ENCODE measurements at places on chromosomes 4 and X.

DNA sequence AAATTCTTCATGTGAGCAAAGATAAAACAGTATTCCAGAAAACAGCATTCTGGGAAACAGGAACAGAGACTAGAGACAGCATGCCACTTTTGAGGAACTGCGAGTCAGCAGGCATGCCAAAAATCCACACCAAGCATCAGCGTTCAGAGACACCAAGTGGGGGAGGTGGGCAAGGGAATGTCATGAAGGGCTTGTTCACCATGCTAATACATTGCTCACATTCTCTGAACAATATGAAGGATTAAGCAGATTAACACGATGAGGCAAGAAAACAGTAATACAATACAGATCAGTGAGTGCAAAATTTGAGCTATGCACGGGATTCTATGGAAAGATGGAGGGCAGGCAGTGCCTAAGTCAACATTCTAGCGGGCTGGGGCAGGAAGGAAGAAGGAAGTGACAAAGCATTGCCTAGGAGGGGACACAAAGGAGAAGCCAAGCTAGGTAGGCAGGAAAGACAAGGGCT lies 278.3 kb downstream of the FBXW7 start:
- DNase-seq: no peak

DNA sequence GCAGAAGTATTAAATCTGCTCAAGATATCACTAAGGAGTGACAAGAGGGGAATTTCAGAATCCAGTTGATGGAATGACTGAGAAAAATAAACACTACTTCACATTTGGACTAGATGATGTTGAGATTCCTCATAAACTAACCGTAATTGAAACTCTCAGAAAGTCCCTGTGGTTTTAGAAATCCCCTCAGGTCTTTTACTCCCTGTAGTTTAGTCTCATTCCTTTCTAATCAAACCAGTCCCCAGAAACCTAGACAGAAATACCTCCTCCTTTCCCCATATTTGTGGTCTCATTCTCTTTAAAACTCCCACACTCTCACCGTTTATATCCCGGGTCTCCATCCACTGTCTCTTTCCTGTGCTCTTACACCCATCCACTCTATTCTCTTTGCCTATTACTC lies 15.0 kb upstream of the TLR1 start:
- no peak for DNase-seq

GRCh38 chrX:50206753-50207152 lies 2.2 kb downstream of the CCNB3 start:
- DNase-seq: no peak

DNA sequence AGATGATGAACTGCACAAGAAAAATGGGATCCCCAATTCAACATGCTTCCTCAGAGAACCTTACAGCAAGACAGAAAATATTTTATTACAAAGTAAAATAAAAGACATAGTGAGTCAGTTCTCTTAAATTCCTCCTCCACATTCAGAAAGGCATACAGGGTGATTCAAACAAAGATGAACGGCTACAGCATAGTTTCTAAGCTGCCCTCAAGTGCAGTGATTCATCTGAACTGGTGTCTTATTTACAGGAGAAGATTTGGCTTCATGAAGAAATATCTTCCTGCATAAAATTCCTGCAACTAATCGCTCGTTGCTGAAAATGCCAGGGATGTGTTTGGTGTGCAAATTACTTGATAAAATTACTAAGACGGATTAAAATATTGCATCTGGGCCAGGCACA lies 103.6 kb downstream of the PRKX start:
- no peak for DNase-seq

DNA sequence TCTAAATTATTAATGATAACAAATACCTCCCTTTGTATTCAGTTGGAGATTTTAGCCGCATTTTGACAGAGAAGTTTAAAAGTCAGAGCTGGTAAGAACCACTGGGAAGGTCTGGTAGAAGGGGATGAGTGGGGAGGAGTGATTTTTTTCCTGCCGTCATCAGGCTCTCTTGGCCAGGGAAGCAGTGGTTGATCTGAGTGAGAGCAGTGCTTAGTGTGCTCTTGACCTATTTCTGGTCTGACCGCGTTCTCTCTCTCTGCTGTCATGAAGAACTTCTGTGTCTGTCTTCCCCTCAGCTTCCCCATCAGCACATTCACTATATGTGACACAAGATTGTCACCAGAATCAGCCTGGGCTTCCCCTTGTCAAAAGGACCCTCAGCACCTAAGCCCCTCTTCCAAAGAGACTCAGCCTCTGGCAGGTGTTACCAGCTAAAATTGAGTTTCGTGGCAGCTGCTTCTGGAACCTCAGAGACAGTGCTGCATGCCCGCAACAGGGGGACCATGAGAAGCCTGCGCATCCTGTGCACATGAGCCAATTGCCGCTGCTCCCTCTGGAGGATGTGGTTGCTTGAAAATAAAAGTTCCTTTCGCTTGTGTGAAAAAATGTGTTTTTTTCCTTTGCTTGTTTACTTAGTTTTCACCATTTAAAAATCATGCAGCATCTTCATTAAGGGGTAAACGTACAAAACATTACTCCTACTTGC lies 268.9 kb downstream of the C4orf33 start:
- DNase-seq: no peak

- no peak for DNase-seq
Measured at GRCh38 chr4:105586638-105587328, 34.4 kb downstream of the ARHGEF38 start.

GRCh38 chrX:154751203-154751668 lies 359 bp upstream of the GAB3 start:
- no peak for DNase-seq

DNA sequence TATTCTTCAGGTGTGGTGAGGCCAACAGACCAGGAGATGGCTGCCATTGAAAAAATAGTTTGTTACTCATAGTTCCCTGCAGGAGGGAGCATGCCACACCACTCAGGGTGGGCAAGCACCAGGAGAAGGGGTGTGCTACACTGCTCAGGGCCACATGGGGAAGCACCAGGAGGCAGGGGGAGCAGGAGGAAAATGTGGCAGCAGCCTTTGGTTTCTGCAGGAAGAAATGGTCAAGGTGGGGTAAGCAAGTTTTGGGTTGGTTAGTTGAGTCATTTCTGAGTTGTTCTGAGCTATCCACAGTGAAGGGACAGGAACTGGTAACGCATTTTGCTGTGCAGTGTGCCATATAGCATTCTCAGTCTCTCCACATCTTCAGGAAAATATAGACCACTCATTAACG lies 23.8 kb downstream of the FGFBP1 start:
- DNase-seq: no peak

- no peak for DNase-seq
Measured at GRCh38 chr4:80112236-80112635, 39.2 kb upstream of the ANTXR2 start.
